ENCODE measurements at places on chromosomes 2 and 18.

GRCh38 chr18:25896178-25896780 is 194.1 kb downstream of the SS18 start:
- no peak for DNase-seq

DNA sequence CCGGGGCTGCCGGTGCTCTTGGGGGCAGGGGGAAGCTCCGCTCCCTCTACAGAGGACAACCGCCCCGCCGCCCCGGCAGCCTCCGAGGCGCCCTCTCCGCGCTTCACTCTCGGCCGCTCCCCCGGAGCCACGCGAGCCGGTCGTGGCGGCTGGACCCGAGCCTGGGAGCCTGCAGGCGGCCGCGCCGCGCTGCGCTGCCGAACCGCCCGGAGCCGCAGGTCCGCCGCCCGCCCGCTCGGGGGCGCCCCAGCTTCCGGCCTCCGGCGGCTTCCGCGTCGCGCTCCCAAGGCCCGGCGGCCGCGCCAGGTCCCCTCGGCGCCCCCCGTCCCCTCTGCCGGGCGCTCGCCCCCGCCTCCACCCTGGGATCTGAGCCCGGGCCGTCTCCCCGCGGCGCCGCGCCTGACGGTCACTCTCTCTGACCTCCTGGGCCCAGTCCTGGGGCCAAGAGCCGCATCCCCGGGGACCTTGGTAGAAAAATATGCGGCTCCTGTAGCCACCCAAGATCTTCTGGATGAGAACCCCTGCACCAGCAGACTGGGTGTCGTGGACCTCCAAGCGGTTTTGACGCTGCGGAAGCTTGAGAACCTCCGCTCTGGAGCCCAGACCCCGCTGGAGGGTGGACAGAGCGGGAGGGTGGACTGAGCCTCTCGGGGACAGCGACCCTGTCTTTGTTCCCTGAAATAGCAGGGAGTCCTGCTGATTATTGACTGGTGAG is 44.3 kb downstream of the SERTAD2 start:
- DNase-seq, result no peak

DNA sequence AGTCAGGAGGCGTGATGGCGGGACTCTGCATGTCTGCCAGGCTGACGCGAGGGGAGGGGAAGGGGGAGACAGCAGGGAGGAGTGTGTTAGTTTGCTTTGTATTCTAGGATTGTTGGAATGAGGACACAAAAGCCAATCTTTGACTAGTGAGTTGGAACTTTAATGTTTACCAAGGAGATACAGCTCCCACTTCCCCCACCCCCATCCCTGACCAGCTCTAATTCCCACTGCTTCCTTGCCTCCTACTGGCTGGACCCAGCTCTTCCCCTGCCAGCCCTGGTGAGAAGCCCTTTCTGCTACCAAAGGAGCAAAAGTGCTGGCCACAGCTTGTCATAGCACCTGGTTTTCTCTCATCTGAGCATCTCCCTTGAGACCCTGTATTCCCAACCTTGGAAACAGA is 84.5 kb downstream of the CELF4 start:
- DNase-seq, result no peak

GRCh38 chr2:127516041-127516762 is 10.1 kb downstream of the IWS1 start:
- no peak for DNase-seq

DNA sequence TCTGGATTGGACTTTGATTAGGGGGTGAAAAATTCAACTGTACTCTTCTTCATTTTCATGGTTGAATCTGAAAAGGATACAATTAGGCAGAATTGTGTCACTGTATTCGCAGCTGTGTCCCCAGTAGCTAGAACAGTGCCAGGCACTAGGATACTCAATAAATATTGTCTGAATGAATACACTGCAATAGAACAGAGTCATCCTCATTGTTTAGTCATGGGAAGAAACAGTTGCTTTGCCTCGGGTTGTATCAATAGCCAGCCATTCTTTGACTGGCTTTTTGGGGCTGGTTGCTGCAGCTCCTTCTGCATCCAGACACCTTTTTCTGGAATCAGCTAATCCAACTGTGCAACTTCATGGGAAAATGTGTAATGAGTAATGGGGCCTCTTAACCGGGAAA is 18.1 kb upstream of the DYNC1I2 start:
- no peak for DNase-seq
